ENCODE measurements at places on chromosomes 5 and 9. TPM values are rescaled to one million over a fixed set of nuclear protein-coding genes. Genes with fewer than 3 reads are reported as not detected.

DNA sequence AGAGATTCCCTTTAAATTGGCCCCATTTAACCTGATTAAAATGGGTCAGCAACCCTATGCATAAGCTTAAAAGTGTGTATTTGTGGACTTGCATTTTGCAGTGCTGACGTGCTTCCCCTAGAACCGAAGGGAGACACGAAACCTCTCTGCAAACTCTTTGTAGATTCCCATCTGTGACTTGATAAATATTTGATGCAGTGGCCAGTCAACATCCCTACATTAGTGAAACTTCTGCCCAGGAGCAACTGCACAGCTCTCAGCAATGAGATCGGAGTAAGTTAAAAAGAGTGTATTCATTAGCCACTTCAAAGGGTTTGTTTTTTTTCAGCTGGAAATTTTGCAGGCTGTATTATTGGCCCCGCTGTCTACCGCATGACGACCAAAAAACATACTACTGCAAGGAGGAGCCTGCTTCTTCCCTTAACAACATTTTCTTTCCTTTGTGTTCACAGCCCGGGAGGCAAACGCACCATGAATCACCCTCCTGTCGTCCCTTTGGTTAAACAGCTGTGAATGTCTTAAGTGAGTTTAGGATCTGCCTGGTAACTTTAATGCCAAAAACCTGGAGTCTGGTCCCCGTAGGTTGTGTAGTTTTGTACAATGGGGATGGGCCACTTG, 38.0 kb upstream of the TCERG1 start:
- DNase-seq = no peak

- no peak for DNase-seq
Observed at GRCh38 chr5:76521240-76521758, 101.9 kb downstream of the F2RL2 start.

- no peak for DNase-seq
Observed at GRCh38 chr9:121772600-121773285, 121.3 kb downstream of the DAB2IP start.

DNA sequence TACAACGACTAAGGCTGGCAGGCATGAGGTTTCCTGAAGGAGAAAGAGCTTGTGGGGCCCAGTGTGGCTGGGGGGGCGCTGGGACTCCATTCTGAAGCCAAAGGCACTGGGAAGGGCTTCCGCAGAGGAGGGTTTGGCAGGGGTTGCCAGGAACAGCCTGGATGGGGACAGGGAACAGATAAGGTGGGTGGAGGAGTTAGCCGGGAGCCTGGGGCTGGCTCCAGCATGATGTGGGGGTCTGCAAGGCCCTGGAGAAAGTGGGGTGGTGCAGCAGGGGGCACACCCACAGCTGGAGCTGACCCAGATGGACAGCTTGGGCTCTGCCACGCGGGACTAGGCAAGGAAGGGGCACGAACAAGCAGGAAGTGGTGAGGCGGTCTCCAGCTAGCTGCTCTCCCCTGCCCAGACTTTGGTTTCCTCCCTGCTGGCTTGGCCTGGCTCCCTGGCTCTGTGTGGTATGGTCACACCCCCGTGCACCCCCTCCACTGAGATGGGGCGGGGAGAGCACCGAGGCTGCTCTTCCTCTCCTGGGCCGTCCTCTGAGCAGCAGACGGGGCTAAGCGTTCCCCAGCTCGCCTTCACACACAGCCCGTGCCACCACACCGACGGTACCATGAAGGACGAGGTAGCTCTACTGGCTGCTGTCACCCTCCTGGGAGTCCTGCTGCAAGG, at the start of gene LTC4S:
TSS of gene LTC4S (plus strand) at position 519 of the 672 bp plus-strand sequence. CDS start at position 614, 95 bp downstream.
- no peak for DNase-seq

Gene OR4F3
- not detected for total RNA-seq

DNA sequence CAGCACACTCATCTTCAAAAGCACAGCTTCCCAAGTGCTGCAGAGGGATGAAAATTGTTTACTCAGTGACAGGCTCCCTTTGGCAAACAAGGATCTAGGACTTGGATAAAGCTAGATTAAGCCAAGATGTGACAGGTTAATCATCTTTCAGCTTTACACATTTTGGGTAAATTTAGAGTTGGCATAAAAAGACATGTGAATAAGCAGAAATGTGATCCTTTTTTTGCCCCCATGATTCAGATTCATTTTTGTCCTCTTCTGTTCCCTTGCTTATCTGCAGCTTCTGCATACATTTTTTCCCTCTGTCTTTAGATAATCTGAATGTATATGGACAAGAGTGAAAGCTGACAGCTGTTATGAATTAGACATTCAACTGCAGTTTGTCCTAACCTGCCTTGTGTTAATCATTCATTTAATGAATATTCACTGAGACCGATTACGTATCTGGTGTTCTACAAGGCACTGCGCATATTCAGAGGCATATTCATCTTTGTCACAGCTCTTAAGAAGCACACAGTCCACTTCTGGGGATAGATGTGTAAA, 19.6 kb downstream of the ADAMTSL1 start:
- DNase-seq = no peak

Gene MEF2C
- total RNA-seq = 33.2 TPM

GRCh38 chr5:90356622-90357021, 52.9 kb downstream of the CETN3 start:
- DNase-seq = no peak

DNA sequence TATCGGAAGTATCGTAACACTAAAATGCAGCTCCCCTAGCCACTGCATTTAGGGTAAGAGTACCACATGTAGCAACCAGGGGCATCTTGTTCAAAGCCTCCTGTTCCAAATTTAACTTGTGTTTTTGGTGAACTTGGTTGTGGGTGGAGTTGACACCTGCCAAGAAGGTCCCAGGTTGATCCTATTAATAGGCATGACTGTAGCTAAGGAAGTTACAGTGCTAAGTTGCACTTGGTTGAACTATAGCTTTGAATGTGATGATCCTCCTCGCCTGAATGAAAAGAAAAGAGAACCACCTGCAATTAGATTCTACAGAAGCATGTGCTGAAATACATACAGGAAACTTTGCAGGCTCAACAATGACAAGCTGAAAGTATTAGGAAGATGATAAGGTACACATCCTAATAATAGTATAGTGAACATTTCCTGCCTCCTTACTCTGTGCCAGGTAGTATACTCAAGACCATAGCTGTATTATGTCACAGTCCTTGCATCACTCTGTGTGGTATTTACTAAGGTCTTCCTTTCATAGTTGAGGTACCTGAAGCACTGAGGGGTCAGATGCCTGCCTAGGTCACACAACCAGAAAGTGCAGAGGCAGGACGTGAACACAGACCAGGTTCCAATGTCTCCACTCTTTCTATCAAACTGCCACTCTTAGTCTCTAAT, 64.5 kb upstream of the PIP5K1B start:
- DNase-seq = no peak

Gene RNF183
- total RNA-seq = not detected

Gene NUTM2G
- not detected for total RNA-seq

- no peak for DNase-seq
Observed at GRCh38 chr5:95808686-95809413, 13.7 kb downstream of the GLRX start.

- no peak for DNase-seq
Observed at GRCh38 chr5:151592855-151593408, 1.8 kb upstream of the FAT2 start.

GRCh38 chr5:172823840-172824362, 10.2 kb upstream of the ERGIC1 start:
- DNase-seq = no peak

Gene POU5F2
- 0.46 TPM for total RNA-seq

Gene IFNA2
- not detected for total RNA-seq

Measured in pulmonary artery endothelial cell (primary cell).